ENCODE measurements at places on chromosomes 12 and 14.

- DNase-seq = no peak
Observed at GRCh38 chr12:124680863-124681778, 113.7 kb upstream of the NCOR2 start.

GRCh38 chr12:116726694-116727093 lies 11.2 kb downstream of the SPRING1 start:
- no peak for DNase-seq

GRCh38 chr12:122399254-122399591 lies 23.2 kb downstream of the CLIP1 start:
- DNase-seq = no peak

DNA sequence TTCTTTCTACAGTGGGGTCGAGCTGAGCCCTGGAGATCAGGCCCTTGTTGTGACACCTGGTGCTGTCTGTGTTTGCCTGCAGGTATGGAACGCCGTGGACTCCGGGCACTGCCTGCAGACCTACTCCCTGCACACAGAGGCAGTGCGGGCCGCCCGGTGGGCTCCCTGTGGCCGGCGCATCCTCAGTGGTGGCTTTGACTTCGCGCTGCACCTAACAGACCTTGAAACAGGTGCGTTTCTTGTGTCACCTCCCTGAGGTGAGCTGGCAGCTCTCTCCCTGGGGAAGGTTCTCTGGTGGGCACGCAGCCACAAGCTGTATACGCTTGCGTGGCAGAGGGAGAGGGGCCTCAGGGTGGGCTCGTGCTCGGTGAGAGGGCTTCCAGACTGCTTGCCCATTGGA lies 119.3 kb downstream of the BEGAIN start:
- no peak for DNase-seq

- no peak for DNase-seq
Observed at GRCh38 chr12:60021235-60021634, 425.4 kb downstream of the SLC16A7 start.

DNA sequence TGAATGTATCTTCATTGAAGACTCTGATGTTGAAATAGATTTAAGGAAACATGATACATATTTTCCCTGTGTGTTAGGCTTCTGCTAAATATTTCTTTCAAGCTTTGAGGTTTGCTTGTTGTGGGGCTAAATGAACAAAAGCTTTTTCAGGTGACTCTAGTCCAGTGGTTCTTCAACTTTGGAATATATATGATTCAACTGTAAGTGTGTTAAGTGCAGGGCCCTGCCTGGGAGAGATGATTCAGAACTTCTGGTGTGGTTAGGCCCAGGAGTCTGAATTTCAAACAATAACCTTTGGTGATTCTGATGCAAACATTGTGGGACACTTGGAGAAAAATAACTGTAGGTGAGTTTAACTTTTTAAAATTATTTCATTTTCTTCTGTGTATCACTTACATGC lies 93.0 kb downstream of the TRHDE start:
- no peak for DNase-seq

DNA sequence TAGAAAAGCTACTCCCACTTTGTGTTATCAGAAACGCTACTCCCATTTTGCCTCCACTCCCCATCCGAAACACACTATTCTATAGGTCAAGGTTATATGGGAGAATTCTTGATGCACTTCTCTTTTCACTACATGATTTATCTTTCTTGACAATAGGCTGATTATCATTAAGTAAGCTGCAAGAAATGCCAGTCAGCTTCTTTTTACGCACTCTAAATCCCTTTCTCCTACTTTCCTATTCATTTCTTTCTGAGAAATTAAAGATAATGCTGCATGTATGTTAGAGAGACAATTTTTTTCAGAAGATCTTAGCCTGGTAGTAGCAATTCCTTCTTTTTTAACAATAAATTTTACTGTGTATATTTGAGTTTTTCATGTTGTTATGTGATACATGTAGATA lies 41.0 kb upstream of the CCDC91 start:
- no peak for DNase-seq

DNA sequence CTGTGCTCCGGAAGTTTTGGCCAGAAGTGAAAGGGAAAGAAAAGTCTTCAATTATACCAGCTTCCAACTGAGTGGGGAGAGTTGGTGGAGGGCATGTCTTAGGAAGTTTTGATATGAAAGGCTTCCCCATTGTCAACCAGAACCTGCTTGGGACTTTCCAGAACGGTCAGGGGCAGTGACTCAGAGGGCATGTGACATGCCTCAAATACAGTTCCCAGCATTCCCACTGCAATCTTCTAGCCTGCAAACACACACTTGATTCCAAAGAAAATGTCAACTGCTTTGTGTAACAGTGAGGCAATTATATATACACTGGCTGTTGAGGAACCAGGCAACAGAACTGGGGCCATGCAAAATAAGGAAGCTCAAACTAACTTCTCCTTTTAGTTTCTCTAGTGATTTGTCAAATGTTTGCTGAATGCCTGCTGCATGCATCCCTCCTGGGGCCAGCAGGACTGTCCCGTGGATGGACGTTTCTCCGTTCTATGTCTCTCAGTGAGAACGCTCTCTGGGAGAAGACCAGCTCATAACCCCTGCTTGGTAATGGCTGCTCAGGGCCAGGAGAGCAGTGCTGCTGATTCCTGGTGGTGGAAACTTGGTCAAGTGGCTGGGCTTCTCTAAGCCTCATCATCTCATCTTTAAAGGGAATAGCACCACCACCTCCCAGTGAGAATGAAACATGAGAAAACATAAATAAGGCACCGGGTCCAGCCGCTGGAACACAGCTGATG lies 18.3 kb downstream of the SLC25A47 start:
- DNase-seq = no peak

GRCh38 chr14:104688505-104689108 lies 811 bp upstream of the INF2 start:
- DNase-seq = no peak

- DNase-seq = no peak
Observed at GRCh38 chr12:58888131-58888783, 32.0 kb downstream of the LRIG3 start.

GRCh38 chr12:51341251-51342007 lies 5.0 kb downstream of the CELA1 start:
- DNase-seq = no peak

GRCh38 chr12:51126297-51126696 lies 42.9 kb upstream of the CSRNP2 start:
- DNase-seq = no peak

- DNase-seq = no peak
Observed at GRCh38 chr14:102094101-102094500, 7.3 kb upstream of the HSP90AA1 start.

DNA sequence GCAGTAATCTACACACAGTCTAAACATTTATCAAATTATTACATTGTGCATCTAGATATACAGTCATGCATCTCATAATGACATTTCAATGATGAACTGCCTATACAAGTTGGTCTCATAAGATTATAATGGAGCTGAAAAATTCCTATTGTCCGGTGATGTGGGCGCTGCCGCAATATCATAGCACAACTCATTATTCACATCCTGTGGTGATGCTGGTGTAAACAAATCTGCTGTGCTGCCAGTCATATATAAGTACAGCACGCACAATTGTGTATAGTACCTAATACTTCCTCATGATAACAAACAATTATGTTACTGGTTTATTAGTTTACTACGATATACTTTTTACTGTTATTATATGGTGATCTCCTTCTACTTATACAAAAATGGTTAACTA lies 768.8 kb upstream of the NOVA1 start:
- DNase-seq = no peak

- DNase-seq = no peak
Observed at GRCh38 chr12:15538881-15539280, 216.6 kb downstream of the PTPRO start.

- no peak for DNase-seq
Observed at GRCh38 chr12:14958361-14959125, 2.9 kb downstream of the ARHGDIB start.

DNA sequence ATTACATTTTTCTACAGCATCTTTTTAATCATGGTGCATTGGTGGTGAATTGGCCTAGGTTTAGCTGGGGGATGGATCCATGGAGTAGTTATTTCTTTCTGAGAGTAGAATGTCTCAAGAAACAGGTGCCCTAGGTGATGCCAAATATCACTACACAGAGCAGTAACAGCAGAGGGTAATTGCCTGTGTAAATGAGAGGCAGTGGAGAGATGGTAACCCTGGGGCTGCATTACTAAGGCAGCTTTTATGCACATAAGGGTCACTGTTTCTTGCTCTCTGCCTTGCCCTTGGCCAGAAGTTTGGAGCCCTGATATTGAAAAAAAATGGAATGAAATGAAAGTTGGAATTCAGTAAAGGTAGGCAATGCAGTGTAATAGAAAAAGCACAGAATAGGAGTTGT lies 604.0 kb downstream of the NOVA1 start:
- DNase-seq = no peak

- no peak for DNase-seq
Observed at GRCh38 chr12:47858511-47859266, 39.0 kb upstream of the HDAC7 start.

- no peak for DNase-seq
Observed at GRCh38 chr14:52235866-52236510, 31.5 kb upstream of the PTGDR start.

Measured in stimulated activated CD8-positive, alpha-beta memory T cell treated with anti-CD3 and anti-CD28 coated beads, Interleukin-4, amount 100 ng/mL, for 1 hour (primary cell).